Naive B cell (primary cell): ENCODE measurements at places on chromosomes 7 and 10.

- no peak for DNase-seq
These were observed 623.6 kb upstream of the FZD8 start for GRCh38 chr10:36265741-36266140.

GRCh38 chr10:32946108-32946507 lies 11.9 kb downstream of the ITGB1 start:
- DNase-seq = no peak

DNA sequence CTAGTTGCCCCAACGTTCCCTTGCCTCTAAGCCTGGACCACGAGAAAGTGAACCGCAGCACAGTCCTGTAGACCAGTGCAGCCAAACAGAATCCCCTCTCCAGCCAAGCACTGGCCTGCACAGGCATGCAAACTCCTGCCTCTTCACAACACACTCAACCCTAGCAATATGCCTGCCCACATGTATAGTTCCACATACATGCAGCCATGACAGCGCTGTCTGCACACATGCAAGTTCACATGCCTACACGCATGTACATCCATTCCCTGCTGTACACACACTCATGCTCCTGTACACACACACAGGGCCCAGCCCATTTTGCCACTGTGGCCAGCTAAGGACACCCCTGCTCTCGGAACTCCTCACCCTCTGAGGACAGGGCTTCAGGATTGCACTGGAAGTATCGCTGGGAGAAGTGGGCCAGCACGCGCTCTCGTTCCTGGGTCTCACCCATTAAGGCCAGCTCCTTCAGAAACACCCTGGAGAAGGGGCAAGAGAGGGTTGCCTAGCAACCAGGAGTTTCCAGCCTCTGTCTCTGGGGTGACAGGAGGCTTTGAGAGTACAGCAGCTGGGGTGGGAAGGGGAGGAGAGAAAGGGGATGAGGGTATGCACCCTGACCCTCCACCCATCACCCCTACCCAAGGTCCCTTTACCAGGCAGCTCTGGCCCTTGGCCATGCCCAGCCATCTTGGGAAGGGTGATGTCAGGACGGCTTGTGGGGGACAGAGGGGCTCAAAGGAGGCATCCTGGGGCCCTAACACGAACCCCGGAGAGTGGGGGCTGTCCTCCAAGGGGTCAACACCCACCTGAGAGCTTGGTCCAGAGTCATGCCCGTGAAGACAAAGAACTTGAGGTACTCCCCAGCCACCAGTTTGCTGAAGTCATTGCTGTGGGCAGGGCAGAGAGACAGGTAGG lies 7.0 kb downstream of the PSD start:
- no peak for DNase-seq

GRCh38 chr10:132575320-132576201 lies 38.0 kb downstream of the INPP5A start:
- peak; percentile 70 for DNase-seq

- no peak for DNase-seq
These were observed 14.5 kb upstream of the CPA1 start for GRCh38 chr7:130365511-130366441.

GRCh38 chr10:84567133-84567532 lies 238.7 kb downstream of the CCSER2 start:
- DNase-seq = no peak

- no peak for DNase-seq
These were observed 69.3 kb downstream of the AVL9 start for GRCh38 chr7:32564542-32564941.

GRCh38 chr7:34991938-34992840 lies 45.1 kb downstream of the DPY19L1 start:
- no peak for DNase-seq

DNA sequence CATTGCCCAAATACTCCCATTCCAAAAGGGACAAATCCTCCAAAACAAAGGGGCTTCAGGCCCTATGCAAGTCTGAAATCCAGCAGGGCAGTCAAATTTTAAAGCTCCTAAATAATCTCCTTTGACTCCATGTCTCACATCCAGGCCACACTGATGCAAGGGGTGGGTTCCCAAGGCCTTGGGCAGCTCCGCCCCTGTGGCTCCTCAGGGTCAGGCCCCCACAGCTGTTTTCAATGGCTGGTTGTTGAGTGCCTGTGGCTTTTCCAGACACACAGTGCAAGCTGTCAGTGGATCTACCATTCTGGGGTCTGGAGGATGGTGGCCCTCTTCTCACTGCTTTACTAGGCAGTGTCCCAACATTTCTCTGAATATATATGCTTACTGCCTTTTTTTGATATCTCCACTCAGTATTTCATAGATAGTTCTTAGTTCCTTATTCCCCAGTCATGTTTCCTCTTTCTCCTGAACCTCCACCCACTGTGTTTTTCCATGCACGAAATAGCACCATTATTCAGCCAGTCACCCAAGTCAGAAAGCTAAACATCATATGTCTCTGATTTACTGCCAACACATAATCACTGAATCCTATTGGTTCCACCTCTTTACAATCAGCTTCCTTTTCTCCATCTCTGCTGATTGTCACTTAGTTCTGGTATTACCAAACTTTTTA lies 172.6 kb upstream of the CACNA2D1 start:
- DNase-seq = no peak

GRCh38 chr7:140297192-140297591 lies 101.1 kb downstream of the SLC37A3 start:
- DNase-seq = no peak

GRCh38 chr10:69891057-69891617 lies 89.4 kb downstream of the COL13A1 start:
- no peak for DNase-seq

GRCh38 chr10:131899695-131900349 lies 986 bp upstream of the PPP2R2D start:
- DNase-seq = no peak

DNA sequence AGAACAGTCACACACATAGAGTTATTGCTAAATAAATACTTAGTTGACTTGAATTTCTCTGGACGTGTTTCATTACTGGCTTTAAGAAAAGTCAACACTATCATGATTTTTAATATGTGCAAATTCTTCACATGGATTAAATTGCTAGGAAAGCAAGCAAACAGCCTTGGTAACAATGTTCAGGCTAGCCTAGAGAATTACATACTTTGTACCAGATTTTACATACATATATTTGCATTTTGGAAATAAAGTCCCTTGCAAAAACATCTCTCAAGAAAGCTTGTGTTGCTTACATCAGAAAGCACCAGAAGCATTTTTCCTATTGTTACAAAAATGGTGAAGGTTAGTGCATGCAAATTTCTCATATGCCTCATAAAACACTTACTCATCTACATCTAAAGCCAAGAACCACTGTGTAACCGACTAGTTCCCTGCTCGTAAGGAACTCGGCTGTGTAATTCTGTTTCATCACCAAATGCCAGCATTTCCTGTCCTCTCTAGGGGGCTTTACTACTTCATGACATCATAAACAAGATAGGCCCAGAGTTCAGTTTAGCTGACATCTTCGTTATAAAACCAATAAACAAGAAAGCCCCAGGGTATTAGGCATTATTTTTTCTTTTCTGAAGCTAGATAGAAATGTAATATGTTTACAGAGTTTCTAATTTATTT lies 87.8 kb downstream of the CFAP58 start:
- DNase-seq = no peak

GRCh38 chr10:35503578-35503977 lies 101.6 kb upstream of the GJD4 start:
- DNase-seq = no peak

- no peak for DNase-seq
These were observed 264.5 kb downstream of the PLXNA4 start for GRCh38 chr7:132311733-132312132.

- peak; percentile 18 for DNase-seq
These were observed 164.1 kb downstream of the PTEN start for GRCh38 chr10:88027570-88027969.

- DNase-seq = no peak
These were observed 2.5 kb downstream of the CHN2 start for GRCh38 chr7:29196971-29197595.

DNA sequence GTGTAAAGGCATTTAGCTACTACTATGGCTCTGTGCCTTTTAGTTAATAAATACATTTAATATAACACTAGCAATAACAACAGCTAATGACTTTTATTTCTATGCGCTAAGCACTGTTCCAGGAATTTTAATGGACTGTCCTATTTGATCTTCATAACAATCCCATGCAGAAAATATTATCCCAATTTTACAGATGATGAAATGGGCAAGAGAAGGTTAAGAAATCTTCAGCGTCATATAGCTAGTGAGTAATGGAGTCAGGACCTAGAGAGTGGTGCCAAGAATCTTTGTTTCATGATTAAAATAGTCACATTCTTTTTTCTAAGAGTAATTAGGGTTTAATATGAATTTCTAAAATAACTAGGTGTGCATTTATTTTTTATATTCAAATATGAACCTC lies 32.4 kb downstream of the ACTA2 start:
- DNase-seq = no peak

- DNase-seq = no peak
These were observed 266.6 kb downstream of the SUGCT start for GRCh38 chr7:40401406-40401805.

- no peak for DNase-seq
These were observed 138.1 kb downstream of the VTI1A start for GRCh38 chr10:112585126-112585525.
